ENCODE measurements at places on chromosomes 2 and 18. TPM values are rescaled to one million over a fixed set of nuclear protein-coding genes. Genes with fewer than 3 reads are reported as not detected.
A peak's percentile ranks its signal among the peaks of the same experiment; 100 is the strongest.

GRCh38 chr2:39852831-39853230, 73.8 kb upstream of the THUMPD2 start:
- DNase-seq: no peak

DNA sequence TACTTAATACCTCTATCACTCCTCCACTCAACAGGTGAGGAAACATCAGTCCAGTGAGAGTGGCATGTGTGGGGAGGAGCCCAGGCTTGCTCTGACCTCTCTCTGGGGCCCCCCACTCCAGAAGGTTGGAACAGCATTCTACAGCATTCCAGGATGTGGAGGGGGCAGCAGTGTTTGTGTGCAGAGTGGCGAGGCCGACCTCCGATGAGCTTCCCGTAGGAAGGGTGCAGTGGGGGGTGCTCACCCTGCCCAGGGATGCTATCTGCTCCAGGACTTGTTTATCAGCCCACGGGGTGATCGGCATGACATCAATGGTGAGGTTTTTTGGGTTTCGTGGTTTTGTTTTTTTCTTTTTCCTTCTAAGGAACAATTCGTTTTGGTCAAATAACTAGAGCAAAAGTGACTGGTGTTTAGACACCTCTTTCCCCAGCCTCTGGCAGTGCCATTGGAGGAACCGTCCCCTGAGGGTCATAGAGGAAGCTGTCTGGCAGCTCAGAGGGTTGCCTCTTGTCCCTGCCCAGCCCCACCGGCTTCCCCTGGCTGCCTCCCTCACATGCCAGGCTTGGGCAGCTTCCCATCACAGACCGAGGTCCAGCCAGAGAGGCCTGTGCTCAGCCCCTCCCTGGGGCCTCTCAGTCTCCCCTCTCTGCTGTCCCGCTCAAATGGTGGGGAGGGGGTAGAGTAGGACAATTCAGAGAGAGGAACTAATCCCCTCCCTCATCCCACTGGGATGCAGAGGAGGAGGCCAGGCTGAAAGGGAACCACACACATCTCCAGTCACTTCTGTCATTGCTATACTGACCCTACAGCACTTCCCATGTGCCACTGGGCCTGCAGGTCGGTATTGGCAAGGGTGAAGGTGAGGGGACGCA, 96.5 kb downstream of the ZFP36L2 start:
- no peak for DNase-seq

DNA sequence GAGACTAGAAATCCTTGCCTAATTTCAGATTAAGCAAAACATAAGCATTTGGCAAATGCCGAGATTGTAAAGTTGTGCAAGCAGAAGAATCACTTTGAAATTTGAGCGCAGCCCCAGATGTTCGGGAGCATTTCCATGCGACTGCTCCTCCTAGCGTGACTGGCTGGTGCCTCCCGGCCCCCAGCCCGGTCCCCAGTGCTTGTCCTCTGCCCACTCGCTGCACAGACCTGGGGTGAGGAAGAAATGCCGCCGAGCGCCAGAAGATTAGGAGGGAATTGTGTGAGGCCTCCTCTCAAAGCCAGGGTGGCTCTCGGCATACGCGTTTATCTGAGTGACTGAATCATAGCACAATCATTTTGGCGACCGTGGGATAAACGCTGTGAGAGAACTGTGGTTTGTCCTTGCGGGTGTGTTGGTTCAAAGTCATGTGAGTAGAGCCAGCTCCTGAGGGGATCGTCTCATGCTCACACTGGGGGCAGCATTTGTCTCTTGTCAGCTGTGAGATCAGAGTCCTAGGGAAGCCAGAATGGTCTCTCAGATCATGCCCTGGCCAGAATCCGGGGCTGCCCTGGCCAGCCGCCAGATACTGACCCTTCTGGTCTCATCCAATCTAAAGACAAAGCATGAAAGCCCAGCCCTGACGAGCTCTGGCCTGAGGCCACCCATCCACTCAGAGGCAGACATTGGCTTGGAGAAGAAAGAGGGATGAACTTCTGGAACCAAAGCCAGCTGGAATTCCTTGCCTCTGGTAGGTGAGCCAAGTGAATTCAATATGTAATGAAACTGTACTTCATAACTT, 189.3 kb downstream of the SH3RF3 start:
- peak; percentile 87 for DNase-seq

- DNase-seq: no peak
These were observed 9.7 kb downstream of the SERPINB7 start for GRCh38 chr18:63784787-63785452.

GRCh38 chr2:15616429-15616828, 24.8 kb downstream of the DDX1 start:
- DNase-seq: no peak

- DNase-seq: no peak
These were observed 32.5 kb downstream of the MERTK start for GRCh38 chr2:111930875-111931274.

GRCh38 chr18:55634545-55634944, 46.6 kb upstream of the TCF4 start:
- no peak for DNase-seq

DNA sequence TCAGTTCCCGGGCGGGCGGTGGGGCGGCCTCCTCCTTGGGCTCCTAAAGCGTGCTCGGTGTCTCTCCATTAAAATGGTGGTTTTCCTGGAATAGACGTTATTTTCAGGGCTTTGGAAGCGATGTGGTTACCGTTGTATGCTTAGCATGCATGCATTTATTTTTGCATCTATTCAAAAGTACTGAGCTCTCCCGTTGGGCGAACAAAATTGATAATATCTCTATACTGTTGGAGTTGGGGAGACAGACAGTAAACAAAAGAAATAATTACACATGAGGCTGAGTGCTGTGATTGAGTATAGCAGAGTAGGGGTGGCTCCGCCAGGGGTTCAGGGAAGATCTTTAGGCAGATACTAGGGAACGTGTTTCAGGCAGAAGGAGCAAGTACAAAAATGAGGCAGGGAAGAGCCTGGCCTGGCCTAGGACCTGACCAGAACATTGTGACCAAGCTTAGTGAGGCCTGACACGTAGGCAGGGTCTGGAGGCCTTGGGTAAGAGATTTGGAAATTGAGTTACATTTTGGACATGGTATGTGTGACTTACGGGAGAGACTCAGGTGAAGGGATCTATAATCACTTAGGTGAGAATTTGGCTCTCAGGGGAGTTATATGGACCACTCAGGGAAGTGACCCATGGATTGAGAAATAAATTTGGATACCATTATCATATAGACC, 674 bp downstream of the NCAPH start:
- no peak for DNase-seq

DNA sequence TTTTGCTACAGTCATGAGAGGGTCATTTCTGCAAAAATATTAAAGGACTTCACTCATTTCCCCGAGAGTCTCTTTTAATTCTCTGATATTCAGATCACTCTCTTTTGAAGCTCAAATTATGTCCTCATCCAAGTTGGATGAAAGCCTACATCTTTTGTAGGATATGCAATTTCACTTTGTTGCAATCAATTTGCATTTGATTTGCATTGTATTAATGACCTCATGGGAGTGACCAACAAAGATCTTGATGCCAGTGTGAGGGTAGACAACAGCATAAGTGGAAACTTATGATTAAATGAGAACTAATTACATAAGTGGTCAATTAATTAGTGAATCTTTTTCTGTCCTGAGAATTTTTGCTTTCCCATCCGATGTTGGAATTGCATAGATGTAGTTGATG, 60.3 kb upstream of the UPP2 start:
- DNase-seq: no peak

DNA sequence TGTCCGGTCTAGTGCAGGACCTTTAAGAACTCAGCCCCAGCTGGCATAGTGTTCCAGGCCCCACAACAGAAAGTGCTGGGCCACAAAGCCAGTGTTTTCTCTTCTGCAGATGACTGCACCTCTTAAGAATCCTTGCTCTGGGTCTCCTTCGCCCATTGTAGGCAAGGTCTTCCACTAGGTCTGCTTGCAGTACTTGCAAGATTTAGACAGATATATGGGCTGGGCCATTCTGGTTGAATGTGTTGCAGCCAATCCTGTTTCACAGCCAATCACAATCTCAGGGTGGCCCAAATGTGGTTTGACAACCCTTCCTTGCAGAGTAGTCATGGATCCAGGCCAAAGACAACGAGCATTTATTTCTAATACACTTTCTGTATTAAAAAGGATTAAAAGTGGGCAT, 13.1 kb upstream of the PIEZO2 start:
- no peak for DNase-seq

- no peak for DNase-seq
These were observed 65.1 kb downstream of the MRPS9 start for GRCh38 chr2:105102963-105103421.

DNA sequence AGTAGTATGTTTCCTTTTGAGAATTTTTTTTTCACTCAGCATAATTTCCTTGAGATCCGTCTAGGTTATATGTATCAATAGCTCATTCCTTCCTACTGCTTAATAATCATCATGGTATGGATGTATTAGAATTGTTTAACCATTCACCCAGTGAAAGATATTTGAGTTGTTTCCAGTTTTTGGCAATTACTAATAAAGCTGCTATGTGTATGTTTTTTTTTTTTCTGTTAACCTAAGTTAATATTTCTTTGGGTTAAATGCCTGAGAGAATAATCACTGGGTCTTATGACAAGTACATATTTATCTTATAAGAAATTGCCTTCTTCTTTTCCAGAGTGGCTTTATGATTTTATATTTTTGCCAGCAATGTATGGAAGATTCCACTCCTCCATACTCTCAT, 96.4 kb upstream of the ST6GAL2 start:
- no peak for DNase-seq

DNA sequence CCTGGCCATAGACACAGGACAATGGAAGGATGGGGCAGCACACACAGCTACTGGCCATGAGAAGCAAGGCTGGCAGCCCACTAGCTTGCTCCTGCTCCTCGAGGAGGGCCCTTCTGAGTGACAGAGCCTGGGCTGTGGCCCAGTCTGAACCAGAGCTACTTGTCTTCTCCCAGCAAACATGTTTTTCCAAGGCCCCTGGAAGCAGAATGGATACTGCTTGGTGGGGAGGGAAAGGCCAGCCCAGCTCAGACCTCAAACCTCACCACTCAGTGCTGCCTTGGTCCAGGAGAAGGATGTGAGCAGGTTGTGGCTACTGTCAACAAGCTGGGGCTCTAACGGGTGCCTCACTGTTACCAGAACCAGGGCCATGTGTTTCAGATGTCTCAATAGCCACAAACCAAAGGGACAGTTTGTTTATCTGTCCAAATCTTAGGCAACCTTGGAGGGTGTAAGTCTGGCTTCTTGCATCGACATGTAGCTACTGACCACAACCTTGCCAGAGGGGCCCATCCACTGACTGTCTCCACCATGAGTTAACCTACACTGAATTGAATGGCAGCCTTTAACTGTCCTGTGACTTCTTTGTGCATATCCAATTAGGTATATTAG, 98.6 kb downstream of the TGFA start:
- DNase-seq: no peak

DNA sequence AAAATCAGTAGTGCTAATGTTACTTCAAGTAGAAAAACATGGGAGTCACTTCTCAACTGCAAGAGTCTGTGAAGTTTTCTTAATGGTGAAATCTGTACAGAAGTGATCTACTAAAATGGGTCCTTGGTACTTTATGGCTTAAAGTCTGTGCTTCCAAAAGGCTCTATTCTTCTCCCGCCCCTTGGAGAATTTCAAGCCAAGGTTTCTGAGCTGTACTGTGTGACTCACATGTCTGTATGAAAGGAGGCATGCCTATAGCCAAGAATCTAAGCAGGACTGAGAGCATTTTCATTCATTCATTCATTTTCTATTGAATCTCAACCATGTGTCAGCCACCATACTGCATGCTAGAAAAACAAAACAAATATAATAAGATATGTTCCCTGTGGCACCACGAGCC, 19.8 kb upstream of the DDX18 start:
- no peak for DNase-seq

Gene TUBB8B
- not detected for polyA plus RNA-seq

Gene NXPH2
- polyA plus RNA-seq: 0.85 TPM

Gene PLEKHM3
- 14.6 TPM for polyA plus RNA-seq

Gene GCG
- polyA plus RNA-seq: not detected

Gene FZD7
- 45.1 TPM for polyA plus RNA-seq

Gene CRACDL
- polyA plus RNA-seq: 5.3 TPM

Gene ANKRD36B
- polyA plus RNA-seq: 17.4 TPM

Gene ROCK1
- 54.8 TPM for polyA plus RNA-seq

Gene TEKT4
- 0.16 TPM for polyA plus RNA-seq

Measured in right lung (tissue), 10 donors.